ENCODE measurements at places on chromosomes 7 and 10.

DNA sequence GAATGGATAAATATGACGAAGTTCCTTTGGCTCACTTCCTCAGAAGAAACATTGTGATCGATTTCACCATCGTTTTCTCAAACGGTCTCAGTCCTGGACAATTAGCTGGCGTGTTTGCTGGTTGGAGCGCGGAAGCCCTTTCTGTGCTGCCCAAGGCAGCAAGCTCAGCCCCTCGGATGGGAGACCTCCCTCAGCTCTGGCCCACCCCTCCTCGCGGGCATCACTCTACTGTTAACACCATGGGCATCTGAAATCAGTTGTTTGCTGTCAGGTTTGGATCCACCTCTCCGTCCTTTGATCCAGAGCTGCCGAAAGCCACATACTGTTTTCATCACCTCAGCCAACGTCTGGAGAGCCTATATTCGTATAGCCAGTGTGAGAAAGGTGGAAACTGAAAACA lies 68.2 kb downstream of the C10orf143 start:
- no peak for DNase-seq

DNA sequence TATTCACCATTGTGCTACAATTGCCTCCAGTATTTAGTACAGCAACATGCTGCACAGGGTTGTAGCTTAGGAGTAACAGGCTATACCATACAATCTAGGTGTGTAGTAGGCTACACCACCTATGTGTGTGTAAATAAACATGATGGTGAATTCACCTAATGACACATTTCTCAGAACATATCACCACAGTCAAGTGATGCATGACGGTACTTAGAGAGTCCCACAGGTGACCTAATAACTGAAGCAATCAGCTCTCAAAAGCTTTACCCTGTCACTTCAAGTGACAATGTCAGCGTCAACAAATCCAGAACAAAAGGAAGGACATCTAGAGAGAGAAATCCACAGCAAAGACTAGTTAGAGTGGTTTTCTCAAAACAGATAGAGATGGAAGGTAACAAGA lies 38.8 kb downstream of the CCNJ start:
- DNase-seq = no peak

DNA sequence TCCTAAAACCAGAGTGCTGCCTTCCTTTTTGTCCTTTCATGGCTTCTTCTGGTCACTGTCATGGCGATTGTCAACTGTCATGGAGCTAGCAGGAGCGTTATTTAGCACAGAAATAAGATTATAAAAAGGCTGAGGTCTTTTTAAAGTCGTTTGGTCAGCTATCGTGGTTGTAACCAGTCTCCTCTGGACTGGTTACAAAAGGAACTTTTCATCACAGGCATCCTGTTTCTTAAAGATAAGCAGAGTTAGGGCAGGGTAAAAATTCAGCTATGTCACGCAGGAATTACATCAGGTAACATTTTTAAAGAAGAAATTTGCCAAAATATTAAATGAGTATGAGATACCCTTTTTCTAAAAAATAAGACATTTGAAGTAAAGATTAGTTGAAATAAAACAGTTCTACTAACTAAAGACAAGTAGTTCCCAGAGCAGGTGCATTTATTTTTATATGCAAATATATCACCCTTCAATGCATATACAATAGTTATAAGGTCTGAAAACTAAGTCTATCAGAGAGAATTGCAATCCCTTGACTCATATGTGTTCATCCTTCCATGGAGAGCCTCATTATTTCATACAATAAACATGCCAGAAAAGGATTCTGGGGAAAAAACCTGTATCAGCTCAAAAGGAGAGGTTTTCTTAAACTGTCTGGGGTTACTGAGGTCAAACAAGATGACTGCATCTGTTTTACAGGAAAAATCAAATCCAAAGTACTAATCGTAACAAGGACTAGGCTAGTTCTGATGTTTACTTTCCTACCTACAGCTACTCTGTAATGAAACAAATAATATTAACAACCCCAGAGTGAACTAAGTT lies 20.9 kb downstream of the FAM24A start:
- DNase-seq = no peak

GRCh38 chr10:100509241-100509840 lies 10.3 kb downstream of the SEC31B start:
- no peak for DNase-seq

- DNase-seq = no peak
Measured at GRCh38 chr10:74137992-74138391, 12.6 kb downstream of the AP3M1 start.

- peak; percentile 33 for DNase-seq
Measured at GRCh38 chr7:24075426-24075810, 208.6 kb upstream of the NPY start.

DNA sequence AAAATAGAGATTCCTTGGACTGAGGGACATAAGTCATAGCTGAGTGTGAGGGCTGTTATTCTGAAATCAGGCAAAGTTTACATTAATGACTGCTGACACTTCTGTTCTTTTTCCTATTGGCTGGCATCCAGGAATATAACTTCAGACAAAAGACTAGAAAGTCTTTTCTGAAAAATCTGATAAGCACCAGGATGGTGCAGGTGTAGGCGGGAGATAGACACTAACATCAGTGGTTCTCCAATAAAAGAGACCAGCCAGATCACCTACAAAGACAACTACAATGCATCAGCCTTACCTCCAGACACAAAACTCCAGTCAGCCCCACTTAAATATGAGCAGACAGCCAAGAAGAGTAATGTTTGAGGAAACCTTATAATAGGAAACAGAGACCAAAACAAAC lies 168.3 kb upstream of the LRGUK start:
- DNase-seq = no peak

DNA sequence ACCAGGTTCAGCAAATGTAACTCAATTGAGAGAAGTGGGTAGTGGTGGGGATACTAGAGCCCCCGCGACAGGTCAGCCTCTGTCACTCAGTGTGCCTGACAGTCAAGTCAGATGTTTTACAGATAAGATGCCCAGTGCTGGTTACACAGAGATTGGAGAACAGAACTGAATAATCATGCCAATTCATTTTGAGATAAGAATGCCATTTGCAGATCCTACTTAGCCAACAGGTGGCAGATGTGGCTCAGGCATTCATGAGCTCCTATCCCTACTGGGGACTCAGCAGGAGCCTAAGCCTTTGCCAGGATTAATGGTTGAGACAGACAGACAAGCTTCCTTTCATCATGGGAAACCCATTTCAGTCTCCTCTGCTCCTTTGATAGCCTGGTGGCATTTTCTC lies 137.8 kb downstream of the MAPK8 start:
- DNase-seq = peak; percentile 52

GRCh38 chr10:48193556-48193955 lies 80.9 kb downstream of the FRMPD2 start:
- no peak for DNase-seq

GRCh38 chr7:138665669-138666140 lies 35.5 kb downstream of the SVOPL start:
- DNase-seq = no peak

- no peak for DNase-seq
Measured at GRCh38 chr10:112057072-112057471, 126.5 kb downstream of the GPAM start.

GRCh38 chr10:112986544-112987190 lies 36.6 kb downstream of the TCF7L2 start:
- DNase-seq = no peak

GRCh38 chr7:131540491-131541162 lies 15.8 kb downstream of the PODXL start:
- peak; percentile 31 for DNase-seq

DNA sequence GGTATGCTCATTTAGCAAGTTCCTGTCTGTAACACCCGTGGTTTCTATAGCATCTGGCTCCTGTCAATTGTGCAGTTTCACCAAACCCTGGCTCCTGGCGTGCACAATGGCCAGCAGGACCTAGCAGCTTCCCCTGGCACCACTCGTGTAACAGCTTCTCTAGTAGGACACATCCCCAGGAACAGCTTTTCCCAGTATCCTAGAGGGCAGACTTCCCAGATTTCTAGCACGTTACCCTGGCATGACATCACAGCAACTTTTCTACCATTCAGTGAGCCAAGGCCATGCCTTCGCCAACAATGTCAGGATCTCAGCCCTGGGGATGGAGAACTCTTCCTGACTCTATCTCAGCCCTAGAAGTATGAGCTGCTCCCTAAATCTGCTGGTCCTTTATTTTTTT lies 6.5 kb downstream of the YME1L1 start:
- DNase-seq = no peak

DNA sequence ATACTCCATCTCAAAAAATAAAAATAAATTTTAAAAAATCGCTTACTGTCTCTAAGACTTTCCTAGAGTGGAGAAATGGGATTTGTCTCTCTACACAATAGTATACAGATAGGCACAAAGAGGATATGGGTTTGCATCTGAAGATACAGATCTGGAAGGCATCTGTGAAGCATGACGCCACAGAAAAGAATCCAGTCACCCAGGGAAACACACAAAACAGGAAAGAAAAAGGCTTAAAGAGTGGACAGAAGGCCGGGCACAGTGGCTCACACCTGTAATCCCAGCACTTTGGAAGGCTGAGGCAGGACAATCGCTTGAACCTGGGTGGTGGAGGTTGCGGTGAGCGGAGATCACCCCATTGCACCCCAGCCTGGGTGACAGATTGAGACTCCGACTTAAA lies 61.3 kb downstream of the SKIDA1 start:
- no peak for DNase-seq

- DNase-seq = no peak
Measured at GRCh38 chr7:121212036-121212435, 116.8 kb upstream of the WNT16 start.

- DNase-seq = no peak
Measured at GRCh38 chr10:96651998-96652431, 65.2 kb upstream of the TM9SF3 start.

DNA sequence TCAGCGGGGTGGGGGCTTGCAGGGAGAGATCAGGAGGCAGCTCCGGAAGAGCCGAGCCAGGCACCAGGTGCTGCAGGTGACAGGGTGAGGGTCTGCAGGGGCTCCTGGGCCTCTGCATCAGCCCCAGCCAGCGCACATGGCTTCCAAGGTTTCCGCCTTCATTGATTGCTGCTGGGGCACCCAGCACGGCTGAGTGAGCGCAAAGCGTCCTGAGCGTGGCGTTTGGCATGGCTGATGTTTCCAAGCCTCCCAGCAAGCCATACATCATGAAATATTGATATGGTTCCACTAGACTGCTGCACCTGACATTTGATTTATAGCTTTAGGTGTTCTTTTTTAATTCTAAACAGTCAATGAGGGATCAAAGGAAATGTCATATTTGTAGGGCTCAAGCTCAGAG lies 259.0 kb downstream of the WDR37 start:
- no peak for DNase-seq

DNA sequence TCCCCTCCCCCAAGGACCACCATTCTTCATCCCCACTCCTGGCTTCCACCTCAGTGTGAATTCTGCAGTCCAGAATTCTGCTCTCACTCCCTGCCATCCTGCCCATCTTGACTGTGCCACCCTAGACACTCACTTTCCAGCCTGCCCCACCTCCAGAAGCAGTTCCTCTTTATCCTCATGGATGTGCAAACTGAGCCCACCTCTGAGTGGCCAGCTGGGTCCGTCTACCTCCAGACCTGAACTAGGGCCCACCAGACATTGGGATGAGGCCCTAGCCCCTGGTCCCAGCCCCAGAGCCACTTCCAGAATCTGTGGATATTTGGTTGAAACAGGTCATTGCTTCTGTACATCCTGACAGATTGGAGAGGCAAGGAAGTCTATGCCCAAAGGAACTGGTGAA lies 58.5 kb downstream of the GRID1 start:
- DNase-seq = no peak

GRCh38 chr10:94545391-94546048 lies at the start of gene HELLS:
TSS of gene HELLS (plus strand) at chr10:94545788. CDS start at chr10:94545922, 134 bp downstream.
- DNase-seq = peak; percentile 76

- DNase-seq = no peak
Measured at GRCh38 chr10:62443866-62444265, 69.7 kb downstream of the ZNF365 start.

GRCh38 chr7:111098926-111099250 lies 8.0 kb downstream of the LRRN3 start:
- DNase-seq = no peak

DNA sequence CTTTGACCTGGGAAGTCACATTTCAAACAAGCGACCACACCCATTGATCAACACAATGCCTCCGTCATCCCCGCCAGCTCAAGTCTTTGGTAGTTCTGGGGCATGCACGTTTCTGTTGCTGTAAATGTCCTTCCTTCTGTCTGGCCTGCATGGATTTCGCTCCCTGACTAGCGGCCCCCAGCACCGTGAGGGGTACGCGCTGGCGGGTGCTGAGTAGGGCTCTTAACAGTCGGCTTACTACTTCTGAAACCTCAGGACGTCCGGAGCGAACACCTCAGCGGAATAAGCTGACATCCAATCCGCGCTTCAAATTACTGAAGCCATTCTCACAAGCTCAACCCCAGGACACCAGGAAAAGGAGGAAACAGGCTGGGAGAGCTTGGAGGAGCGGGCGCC lies 505 bp downstream of the NUDCD3 start:
- no peak for DNase-seq

DNA sequence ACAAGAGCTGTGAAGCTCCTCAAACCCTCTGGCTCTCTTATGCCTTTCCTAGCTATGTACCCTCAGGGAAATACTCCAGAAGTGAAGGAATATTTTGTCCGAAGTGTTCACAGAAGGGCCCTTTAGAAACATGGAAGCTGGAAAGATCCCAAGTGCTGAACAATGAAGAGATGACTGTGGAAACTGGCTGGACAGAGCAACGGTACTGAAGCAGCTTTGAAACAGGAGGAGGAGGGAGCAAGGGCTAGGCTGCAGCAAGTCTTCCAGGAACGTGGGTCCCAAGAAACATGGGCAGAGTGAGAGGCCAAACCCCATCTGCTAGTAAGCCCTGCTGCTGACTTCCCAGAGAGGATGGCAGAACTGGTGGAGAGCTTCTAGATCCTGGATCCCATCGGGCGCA lies 3.0 kb upstream of the PSAP start:
- DNase-seq = no peak

DNA sequence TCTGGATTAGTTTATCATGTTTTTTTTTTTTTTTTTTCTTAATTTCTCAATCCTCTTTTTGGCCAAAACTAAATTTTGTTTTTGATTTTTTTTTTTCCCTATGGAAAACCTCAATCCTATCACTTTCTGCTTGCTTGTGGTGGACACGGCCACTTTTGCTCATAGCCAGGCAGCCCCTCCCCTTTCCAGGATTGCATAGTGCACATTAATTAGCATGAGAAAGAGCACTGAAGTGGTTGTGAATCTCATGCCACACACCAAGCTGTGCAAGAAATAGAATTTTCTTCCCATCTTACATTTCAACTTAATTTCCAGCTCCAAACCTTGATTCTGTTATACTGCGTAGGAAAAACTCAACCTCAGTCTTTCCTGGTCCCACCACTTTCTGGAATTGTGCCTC lies 34.6 kb downstream of the MGAM2 start:
- DNase-seq = no peak
